ENCODE measurements at places on chromosomes 1 and 21.

DNA sequence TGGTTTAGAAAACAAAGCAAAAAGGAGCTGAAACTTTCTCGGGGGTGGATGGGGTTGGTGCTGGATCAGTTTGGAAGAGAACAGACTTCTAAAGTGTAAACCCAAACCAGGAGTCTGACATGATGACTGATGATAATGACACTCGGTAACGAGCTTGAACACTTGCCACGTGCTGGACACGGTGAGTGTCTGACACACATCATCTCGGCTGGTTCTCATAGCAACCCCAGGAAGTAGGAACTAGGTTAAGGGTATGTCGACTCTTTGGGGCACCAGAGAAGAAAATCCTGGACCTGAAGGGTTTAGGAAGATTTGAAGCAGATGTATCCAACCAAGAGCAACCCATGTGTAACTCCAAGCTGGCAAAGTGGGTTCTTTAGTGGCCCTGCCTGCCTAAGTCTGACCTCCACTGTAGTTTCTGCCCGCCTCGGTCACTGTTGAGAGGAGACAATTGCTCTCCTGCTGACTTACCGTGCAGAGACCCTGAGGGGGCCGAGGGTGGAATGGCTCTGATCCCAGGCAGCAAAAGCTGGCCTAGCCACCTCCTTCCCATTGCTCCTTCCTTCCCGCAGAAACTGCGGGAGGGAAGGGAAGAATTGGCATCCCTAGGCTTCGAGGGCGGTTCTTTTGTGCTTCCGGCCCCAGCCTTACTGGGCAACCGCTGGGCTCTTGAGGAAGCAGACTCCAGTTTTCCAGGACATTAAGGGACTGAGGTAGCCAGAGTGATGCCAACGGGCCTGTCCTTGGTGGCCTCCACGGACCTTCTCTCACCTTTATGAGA, 156.0 kb downstream of the TOMM20 start:
- no peak for DNase-seq

GRCh38 chr1:154867064-154867825, 2.8 kb downstream of the KCNN3 start:
- DNase-seq = peak; percentile 21

DNA sequence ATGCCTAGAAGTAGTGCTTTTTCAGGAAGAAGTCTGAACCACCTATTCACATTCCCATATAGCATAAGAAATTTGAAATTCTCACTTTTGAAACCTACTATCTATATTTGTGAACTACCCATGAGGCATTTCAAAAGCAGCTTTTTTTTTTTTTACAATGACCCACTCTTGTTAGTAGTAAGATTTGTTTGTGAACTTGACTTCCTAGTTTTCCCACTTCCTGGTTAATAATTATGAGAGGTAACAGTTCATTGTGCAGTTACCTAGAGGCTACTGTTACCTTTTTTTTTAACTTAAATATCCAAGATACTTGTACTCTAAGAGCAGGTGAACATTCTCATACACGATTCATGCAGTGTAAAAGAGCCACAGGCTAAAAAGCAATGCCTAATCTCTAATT, 371.7 kb upstream of the ADGRL2 start:
- DNase-seq = no peak

DNA sequence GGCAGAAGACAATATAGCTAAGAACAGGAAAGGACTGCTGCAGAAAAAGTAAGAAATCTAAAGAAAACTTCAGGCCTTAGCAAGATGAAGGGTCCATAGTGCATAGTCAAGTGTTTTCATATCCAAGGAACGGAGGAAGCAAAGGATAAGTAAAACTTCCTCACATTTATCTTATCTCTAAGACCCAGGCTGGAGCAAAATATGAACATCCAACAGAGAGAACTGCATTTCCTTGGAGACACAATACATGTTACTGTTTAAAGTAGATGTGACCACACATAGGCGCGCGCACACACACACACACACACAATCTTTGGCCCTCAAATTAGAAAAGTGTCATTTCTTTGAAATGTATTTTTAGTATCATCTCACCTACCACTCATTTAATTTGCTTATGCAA, 66.7 kb downstream of the TTLL7 start:
- DNase-seq = no peak

DNA sequence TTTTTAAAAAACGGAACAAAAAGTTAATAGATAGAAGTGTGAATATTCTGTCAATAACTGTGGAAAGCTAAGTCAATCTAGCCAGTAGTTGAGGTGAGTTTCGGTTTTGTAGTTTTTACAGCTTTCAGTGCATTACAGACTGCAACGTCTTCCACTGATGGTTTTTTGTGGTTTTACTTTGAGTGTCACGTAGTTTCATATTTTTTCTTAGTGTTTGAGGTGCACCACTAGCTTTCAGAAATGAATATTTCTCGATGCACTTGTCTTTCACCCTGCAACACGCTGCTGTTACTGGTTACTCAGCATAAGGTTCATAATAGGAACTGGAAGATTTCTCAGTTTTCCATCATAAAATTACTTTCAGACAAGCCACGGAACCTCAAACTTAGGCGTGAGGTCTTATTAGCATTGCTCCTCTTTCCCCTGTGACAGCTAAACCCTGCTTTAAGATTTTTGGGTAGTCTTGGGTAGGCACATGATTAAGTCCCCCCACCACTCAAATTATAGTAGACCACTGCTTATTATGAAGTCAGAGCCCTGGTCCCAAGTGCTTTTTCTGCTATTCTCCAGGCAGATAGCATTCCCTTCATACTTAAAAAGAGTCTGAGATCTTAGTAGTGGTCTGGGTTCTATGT, 1412.7 kb downstream of the KCNT2 start:
- DNase-seq = no peak

DNA sequence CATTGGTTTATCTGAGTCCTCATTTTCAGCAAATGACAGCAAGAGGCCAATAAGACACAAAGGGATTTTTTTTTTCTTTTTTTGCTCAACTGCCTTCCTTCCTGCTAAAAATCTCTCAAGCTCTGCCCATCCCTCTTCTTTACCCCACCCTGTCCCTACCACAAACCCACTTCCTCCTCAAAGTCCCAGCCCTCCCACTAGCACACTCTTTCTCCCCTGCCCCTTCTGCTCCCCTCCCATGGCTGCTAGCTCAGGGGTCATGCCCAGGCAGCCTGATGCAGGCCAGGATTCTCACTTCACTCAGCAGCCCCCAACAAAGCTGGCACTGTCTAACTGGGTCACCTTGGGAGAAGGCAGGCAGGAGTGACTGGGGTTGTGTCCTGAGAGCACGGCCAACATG, 28.8 kb upstream of the PPP2R5A start:
- no peak for DNase-seq

GRCh38 chr1:72435025-72435424, 152.7 kb upstream of the NEGR1 start:
- no peak for DNase-seq

GRCh38 chr1:20373764-20374163, 83.1 kb downstream of the VWA5B1 start:
- DNase-seq = no peak

DNA sequence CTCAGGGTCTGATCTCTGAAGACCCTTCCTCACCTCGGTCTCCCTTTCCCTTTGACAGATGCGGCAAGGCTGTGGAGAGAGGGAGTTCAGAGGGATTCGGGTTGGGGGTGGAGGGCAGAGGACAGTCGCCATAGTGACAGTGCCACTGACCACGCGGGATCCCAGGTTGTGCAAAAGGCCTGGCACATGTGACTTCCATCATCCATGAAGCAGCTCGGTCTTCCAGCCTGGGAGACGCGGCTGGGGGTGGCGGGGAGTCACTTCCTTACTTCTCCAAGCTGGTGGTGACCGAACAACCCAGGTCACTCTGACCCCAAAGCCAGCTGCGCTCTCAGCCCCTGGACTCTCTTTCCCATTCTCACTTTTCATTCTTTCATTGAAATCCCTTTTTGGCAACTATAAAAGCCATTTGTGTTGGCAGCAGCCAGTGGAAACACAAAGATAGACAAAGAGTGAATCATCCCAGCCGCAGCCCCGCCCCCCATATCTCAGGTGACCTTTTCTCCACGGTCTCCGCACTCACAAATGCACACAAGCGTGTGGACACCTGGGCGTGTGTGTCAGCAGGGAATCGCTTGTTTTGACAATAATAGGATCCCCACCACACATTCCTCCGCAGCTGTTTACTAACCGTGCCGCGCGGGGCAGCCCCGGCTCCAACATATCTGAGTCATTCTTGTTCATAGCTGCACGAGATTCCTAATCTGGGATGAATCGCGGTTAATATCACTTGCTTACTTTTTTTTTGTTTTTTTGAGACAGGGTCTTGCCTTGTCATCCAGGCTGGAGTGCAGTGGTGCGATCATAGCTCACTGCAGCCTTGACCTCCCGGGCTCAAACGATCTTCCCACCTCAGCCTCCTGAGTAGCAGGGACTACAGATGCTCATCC, 68.3 kb downstream of the DHRS3 start:
- DNase-seq = no peak

GRCh38 chr1:11838349-11839272, 9.0 kb downstream of the NPPA start:
- peak; percentile 65 for DNase-seq

DNA sequence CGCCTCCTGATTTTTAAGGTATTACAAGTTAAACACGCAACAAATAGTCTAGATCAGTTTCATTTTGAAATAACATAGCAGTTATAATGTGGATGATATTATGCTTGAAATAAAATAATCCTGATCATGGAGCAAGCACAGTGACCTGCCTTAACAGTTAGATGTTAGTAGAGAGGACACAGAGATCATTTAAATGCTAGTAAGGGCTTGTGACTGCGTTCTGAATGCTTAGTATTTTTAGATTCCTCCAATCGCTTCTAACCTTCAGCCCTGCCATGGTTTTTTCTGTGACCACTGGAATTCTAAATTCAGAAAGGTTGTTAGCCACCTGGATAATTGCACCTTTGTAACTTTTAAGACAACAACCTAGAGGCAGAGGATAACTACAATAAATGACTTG, 46.4 kb downstream of the KIF26B start:
- DNase-seq = no peak

GRCh38 chr1:38571726-38572125, 287.8 kb downstream of the RRAGC start:
- no peak for DNase-seq

GRCh38 chr21:25581582-25581981, 25.7 kb downstream of the MRPL39 start:
- no peak for DNase-seq

DNA sequence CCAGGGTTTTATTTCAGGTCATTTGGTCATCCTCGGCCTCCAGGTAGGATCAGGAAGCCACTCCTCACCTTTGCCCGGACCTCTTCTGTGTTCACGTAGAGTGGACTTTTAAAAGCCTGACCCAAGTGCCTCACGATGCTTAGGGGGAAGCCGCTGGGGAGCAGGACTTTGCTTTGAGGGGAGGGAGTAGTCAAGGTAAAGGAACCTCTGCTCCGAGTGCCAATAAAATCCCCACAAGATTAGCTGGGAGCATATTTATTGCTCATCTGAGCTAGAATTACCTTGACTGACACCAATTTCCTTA, 603 bp upstream of the DHRS3 start:
- DNase-seq = no peak

- DNase-seq = no peak
Observed at GRCh38 chr1:57316291-57316690, 107.6 kb downstream of the DAB1 start.

GRCh38 chr1:1550591-1551432, 10.4 kb upstream of the TMEM240 start:
- no peak for DNase-seq

DNA sequence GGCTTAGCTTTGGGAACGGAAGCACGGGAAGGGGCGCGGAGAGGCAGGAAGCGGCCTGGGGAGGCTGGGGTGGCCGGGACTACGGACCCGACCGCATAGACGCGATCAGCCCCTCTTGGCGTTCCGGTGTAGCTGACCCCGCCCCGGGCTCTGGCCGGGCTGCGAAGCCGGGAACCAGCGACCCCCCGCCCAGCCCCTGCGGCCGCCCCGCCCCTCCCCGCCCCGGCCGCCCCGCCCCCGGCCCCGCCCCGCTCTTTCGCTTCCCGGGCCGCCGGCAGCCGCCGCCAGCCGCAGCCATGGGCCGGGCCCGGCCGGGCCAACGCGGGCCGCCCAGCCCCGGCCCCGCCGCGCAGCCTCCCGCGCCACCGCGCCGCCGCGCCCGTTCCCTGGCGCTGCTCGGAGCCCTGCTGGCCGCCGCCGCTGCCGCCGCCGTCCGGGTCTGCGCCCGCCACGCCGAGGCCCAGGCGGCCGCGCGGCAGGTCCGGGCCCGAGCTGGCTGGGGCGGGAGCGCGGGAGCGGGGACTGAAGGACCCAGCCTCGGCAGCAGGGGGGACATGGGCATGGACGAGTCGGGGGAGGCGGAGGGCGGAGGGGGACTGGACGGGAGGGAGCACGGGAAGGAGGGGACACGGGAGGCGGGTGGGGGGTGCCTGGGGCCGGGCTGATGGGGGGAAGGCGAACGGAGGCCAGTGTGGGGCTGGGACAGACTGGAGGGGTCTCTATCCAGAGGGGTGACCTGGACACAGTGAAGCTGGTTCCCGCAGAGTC, at the start of gene SELENON:
Gene SELENON, plus strand, starts transcription at position 259 of the 768 bp plus-strand sequence. Its CDS starts 38 bp downstream, at position 297.
- DNase-seq = no peak

DNA sequence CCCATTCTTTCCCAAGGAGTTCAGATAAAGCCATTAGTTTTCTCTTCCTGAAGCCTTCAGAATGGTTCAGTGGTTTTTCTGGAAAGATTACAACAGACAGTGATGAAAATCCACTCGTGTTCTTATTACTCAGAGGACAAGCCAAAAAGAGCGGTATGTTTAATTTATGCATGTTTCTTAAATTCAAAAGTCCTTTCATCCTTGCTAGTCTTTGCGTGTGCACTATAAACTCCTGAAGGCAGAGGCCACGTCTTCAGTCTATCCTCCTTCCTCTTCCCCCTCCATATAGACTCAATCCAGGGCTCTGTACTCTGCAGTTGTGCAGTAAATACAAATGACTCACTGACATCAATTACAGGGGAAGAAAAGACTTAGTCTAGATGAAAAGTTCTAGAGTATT, 409.2 kb upstream of the PLXNA2 start:
- DNase-seq = no peak

DNA sequence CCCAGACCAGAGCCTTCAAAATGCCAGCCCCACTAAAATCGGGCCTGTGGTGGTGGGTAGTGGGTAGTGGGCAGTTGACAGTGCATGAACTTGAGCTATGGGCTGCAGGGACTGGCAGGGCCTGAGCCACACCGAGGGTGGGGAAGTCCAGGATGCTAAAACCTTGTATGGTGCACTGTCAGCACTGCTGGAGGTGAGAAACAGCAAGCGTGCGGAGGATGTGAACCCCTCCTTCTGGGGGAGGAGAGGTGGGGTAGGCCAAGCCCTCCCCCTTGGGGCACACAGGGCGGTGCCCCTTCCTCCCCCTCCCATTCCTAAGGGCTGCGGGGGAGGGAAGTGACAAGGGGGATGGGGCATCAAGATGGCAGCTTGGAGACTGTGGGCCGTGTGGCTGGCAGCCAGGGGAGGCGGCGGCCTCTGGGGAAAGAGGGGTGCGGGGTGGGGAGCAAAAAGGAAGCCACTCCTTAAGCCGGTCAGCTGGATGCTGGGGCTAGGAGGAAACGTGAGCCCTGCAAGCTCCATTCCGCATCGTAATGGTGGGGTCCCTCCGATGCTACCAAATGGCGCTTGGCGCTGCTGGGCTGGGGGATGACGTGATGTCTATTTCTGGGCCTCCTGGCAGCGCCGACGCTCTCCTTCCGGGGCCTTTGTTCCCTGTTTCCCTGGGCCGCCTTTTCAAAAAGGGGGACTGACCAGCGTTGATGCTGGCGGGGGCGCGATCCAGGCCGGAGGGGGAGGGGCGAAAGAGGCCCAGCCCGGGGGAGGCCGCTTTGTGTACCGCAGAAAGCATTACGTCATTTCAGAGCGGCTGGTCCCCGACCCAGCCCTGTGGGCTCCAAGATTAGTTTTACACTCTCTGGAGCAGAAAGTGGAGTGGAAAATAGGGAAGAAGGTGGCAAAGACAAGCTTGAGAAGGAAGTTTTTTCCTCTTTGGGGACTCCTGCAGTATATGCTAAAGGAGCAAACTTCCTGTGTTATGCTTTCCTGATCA, 809 bp downstream of the SYT11 start:
- no peak for DNase-seq

Measured in stimulated activated CD4-positive, alpha-beta T cell treated with anti-CD3 and anti-CD28 coated beads, TNF-alpha, amount 100 ng/mL, for 24 hours (primary cell).